ENCODE measurements at places on chromosomes 4 and X.

DNA sequence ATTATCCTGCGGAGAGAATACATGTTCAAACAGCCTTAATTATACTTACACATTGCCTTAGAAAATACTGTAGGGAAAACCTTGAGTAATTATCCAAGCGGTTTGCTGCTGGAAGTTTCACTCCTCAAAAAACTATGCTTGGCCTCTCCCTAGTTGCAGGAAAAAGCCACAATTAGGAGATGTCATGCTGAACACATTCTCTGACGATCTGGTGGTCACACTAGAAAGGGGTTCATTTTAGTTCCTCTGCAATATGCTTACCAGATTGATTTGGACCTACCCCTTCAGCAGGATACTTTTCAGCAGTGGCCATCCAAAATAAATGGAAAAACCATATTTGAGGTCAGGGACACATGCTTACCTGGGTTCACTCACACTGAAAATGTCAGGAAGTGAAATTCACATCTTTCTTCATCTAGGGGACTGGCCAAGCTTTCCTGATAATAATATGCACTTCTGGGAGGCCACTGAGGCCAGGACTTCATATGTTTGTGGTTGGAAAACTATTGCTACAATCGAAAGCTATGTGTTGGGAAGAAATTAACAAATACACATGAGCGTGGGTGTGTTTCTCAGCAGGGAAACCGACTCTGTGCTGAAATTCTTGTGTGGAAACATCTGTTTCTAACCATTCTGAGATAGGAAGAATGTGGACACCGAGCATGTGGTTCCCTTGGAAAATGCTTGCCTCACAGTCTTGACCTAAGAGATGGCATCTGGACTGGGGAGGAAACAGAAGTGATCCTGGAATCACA lies 68.8 kb downstream of the ATXN3L start:
- DNase-seq: no peak

GRCh38 chrX:17627026-17627425 lies 110.3 kb upstream of the SCML1 start:
- DNase-seq: no peak

- no peak for DNase-seq
Observed at GRCh38 chrX:119573840-119574393, 446 bp upstream of the UBE2A start.

DNA sequence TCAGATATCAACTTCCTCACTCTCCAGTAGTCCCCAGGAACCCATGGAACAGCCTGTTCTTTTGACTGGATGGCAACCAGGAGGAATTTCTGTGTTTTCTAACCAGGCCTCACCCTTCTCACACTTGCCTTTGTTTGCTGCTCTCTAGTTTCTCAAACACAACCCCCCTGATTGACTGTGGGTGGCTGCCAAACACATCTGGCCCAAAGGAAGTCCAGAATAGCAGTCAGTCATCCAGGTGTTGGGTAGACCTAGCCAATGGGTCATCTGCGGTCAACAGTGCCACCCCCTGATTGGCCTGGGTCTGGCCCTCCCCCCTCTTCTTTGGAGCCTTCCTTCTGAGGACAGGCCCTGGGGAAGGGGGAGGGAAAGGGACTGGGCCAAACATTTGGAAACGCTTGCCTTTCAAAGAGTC lies 53.7 kb downstream of the MSX1 start:
- no peak for DNase-seq

DNA sequence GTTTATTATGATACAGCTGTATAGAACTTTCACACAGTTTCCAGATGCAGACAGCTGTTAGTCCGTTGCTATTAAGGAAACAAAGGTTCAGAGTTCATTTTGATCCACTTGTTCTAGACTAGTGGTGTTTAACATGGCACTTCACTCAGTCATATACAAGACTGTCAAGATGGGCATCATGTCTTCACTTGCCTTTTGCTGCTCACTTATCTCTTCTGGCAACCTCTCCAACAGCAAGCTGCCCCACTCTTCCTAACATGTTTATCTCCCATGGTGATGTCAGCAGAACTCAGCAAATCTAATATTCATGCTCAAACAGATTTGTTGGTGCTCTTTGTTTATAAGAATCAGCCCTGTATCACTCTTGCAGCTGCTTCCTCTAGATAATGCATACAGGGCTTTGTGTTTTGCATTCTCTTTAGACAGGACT lies 236.2 kb upstream of the HAND2 start:
- DNase-seq: no peak

GRCh38 chr4:144970597-144970996 lies 127.4 kb downstream of the ANAPC10 start:
- no peak for DNase-seq

GRCh38 chr4:85565761-85566480 lies 91.0 kb downstream of the ARHGAP24 start:
- no peak for DNase-seq

DNA sequence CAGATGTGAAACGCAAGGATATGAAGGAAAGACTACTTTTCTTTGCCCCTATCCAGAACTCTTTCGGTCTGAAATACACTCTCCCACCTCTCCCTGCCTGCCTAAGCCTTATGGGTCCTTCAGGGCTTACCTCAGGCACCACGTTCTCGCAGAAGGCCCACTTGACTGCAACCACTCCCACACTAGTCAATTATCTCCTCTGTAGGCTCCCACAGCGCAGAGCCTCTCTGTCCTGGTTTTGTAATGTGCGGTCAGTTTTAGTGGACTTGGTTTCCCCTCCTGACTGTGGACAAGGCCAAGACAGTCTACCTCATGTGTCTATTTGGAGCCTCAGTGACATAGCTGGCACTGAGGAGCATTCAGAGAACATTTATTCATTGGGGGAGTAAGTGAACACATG lies 11.1 kb downstream of the CNGA2 start:
- no peak for DNase-seq

GRCh38 chr4:71110499-71110898 lies 117.0 kb downstream of the DCK start:
- no peak for DNase-seq

- DNase-seq: no peak
Observed at GRCh38 chr4:149291463-149291862, 524.2 kb downstream of the IQCM start.

DNA sequence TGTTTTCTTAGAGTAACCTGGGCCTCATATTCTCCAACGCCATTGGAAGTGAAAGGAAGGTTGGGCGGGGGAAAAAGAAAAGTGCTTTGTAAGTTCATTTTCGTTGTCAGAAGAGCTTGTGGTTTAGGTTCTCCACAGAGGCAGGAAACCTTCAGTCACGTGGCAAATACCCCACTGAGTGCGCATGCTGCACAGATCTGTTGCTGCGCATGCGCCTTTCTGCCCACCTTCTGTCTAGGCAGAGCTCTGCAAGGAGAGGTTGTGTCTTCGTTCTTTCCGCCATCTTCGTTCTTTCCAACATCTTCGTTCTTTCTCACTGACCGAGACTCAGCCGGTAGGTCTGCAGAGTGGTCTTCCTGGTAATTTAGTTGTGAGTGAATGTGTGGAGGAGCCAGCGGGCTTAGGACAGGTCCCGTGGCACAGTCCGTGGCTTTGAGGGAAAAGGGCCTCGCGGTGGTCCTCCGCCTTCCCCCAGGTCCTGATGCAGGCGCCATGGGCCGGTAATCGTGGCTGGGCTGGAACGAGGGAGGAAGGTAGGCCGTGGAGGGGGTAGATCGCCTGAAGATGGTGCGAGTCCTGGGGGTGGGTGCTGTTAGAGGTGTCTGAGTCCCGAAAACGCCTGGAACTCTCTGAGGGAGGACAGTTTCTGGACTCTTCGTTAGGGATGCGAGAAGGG lies at the start of gene PAGE5:
Gene PAGE5 (plus strand): TSS at position 228 of the 676 bp plus-strand sequence. CDS start 1,037 bp downstream, outside the sequence.
- DNase-seq: no peak

- no peak for DNase-seq
Observed at GRCh38 chr4:7238300-7238960, 46.1 kb downstream of the SORCS2 start.

- DNase-seq: no peak
Observed at GRCh38 chrX:129784371-129784770, 4.6 kb downstream of the SASH3 start.

GRCh38 chr4:48879561-48880442 lies 26.8 kb downstream of the OCIAD2 start:
- DNase-seq: no peak

- no peak for DNase-seq
Observed at GRCh38 chr4:164177153-164177552, 576.8 kb upstream of the SMIM31 start.

- no peak for DNase-seq
Observed at GRCh38 chrX:69062493-69062892, 102.8 kb downstream of the PJA1 start.

DNA sequence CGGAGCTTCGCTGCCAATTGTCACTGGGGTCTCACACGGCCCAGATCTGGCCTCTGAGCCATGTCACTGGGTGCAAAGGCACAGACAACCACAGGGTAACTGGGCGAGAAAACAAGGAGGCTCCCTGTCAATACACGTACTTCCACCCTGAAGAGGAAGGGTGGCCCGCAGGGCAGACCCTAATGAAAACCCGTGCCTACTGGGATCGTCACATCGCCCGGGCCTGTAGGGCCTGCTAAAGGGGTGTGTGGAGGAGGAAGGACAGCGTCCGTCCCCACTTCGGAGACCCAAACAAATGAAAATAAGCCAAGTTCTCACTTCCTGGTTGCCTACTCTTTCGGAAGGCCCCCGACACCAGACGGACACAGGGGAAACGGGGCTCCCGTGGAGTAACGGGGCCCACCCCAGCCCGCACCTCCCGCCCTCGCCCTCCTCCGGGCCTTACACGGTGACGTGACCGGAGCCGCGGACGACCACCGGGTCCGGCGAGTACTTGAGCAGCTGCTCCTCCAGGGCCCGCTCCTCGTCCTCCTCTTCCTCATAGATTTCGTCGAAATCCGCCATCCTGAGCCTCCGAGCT lies 578 bp downstream of the CHIC2 start:
- DNase-seq: no peak

Measured in cortex of kidney (tissue), 1 donor.